ENCODE measurements at places on chromosomes 3 and 15. TPM values are rescaled to one million over a fixed set of nuclear protein-coding genes. Genes with fewer than 3 reads are reported as not detected.

- no peaks in the 10 kb centered on the region for H3K36me3 ChIP-seq
- no peaks in the 10 kb centered on the region for H3K27me3 ChIP-seq
- H3K4me1 ChIP-seq = no peaks in the 10 kb centered on the region
- no peak for DNase-seq
- H3K4me3 ChIP-seq = no peak overlapping the region
Observed at GRCh38 chr3:140148824-140149390, 213.9 kb downstream of the CLSTN2 start.

DNA sequence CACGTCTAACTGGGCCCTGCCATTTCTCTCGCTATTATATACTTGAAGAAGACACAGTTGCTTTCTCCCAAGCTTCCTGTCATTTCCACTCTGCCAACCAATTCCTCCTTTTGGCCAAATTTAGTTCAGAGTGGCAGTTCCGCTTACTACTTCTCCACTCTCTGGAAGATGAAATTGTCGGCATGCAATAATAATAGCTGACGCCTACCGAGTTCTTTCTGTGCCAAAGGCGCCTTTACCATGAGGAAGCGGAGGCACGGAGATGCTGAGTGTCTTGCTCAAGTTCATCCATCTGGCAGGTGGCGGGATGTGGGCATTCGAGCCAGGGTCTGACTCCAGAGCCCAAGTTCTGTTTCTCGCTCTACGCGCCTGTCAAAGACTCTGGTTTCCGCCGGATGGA lies 14.6 kb upstream of the NRROS start:
- DNase-seq = peak; percentile 72
- no peak overlapping the region for H3K4me3 ChIP-seq
- peak overlapping the region; percentile 33 for H3K27ac ChIP-seq
- H3K36me3 ChIP-seq = no peaks in the 10 kb centered on the region
- H3K4me1 ChIP-seq = no peaks in the 10 kb centered on the region
- no peaks in the 10 kb centered on the region for H3K27me3 ChIP-seq

DNA sequence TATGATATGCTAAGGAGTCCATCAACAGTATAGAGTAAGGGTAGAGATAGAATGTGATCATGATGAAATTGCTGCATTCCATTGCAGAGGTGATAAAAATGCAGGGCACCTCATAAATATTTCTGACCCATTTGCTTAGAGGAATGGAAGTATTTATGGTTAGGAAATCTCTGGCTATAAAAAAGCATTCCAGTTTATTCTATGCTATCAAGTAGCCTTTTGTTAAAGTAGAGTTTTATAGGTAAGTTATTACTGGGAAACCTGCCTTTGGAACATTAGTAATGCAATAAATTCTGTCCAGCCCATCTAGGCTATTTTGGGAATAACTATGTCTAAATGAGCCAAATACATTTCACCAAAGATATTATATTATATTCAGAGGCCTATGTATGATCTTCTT lies 19.8 kb upstream of the STRIT1 start:
- no peaks in the 10 kb centered on the region for H3K4me1 ChIP-seq
- H3K36me3 ChIP-seq = no peaks in the 10 kb centered on the region
- H3K27ac ChIP-seq = no peak overlapping the region
- DNase-seq = no peak
- H3K4me3 ChIP-seq = no peak overlapping the region

DNA sequence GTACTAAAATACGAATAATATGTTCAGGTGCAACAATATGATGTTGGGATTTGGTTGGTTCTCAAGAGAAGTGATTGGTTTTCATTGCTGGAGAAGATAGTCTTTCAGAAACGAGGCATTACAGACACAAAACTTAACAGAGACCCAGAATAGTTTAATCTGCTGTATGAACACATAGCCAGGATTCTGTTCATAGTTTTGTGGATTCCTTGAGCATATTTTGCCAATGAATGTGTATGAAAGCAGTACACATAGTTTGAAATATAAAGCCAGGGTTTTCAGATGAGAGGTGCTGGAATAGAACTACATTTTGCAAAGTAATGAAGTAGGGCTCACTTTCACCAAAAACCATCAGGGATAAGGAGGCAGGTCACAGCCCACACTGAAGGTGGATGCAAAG lies 5.7 kb upstream of the MCTP2 start:
- H3K4me3 ChIP-seq = no peak overlapping the region
- DNase-seq = no peak
- no peaks in the 10 kb centered on the region for H3K36me3 ChIP-seq
- H3K27me3 ChIP-seq = no peaks in the 10 kb centered on the region
- H3K27ac ChIP-seq = no peak overlapping the region

GRCh38 chr3:167750272-167750971 lies 14.9 kb downstream of the SERPINI1 start:
- no peak for DNase-seq
- no peak overlapping the region for H3K27ac ChIP-seq
- H3K27me3 ChIP-seq = no peaks in the 10 kb centered on the region
- H3K4me1 ChIP-seq = no peaks in the 10 kb centered on the region

- H3K4me3 ChIP-seq = no peak overlapping the region
- DNase-seq = no peak
- no peak overlapping the region for H3K27ac ChIP-seq
- H3K36me3 ChIP-seq = no peaks in the 10 kb centered on the region
- no peaks in the 10 kb centered on the region for H3K4me1 ChIP-seq
- H3K27me3 ChIP-seq = no peaks in the 10 kb centered on the region
Observed at GRCh38 chr15:101522091-101522490, 32.6 kb upstream of the PCSK6 start.

DNA sequence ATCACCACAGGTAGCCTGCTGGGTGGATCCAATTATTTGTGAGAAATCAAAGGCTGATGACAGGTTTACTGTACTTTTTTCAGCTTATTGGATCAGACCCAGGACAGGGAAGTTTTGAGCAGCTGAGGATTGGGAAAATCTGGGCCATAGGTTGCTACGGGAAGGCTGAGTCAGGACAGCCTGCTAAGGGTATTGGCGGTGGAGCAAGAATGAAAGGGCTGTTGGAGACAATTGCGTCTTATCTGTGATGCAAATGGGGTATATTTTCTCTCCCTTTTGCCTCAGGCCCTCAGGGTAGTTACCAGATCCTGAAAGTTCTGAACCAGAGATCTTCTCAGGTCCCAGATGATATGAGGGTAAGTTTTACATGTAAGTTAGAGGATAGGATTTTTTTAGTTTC lies 317.7 kb downstream of the EDEM1 start:
- H3K27ac ChIP-seq = no peak overlapping the region
- DNase-seq = no peak
- H3K4me1 ChIP-seq = no peaks in the 10 kb centered on the region
- H3K4me3 ChIP-seq = no peak overlapping the region

DNA sequence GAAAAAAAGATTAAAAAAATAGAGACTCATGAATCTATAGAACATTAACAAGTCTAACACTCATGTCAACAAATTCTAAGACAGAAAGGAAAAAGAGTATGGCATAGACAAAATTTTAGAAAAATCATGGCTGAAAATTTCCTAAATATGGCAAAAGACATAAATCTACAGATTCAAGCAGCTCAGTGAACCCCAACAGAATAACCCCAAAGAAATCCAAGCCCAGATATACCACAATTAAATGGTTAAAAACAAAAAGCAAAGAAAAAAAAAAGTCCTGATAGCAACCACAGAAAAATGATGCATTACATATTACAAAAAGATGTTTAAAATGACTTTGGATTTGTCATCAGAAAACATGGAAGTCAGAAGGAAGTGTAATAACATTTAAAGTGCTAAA lies 75.6 kb downstream of the AQR start:
- no peaks in the 10 kb centered on the region for H3K4me1 ChIP-seq
- DNase-seq = no peak
- no peaks in the 10 kb centered on the region for H3K27me3 ChIP-seq
- H3K36me3 ChIP-seq = peaks cover 61% of the 10 kb centered on the region

- H3K4me1 ChIP-seq = no peaks in the 10 kb centered on the region
- H3K36me3 ChIP-seq = no peaks in the 10 kb centered on the region
- peak overlapping the region; percentile 82 for H3K4me3 ChIP-seq
- H3K27me3 ChIP-seq = no peaks in the 10 kb centered on the region
Observed at GRCh38 chr15:41401904-41402267, 410 bp downstream of the NDUFAF1 start.

DNA sequence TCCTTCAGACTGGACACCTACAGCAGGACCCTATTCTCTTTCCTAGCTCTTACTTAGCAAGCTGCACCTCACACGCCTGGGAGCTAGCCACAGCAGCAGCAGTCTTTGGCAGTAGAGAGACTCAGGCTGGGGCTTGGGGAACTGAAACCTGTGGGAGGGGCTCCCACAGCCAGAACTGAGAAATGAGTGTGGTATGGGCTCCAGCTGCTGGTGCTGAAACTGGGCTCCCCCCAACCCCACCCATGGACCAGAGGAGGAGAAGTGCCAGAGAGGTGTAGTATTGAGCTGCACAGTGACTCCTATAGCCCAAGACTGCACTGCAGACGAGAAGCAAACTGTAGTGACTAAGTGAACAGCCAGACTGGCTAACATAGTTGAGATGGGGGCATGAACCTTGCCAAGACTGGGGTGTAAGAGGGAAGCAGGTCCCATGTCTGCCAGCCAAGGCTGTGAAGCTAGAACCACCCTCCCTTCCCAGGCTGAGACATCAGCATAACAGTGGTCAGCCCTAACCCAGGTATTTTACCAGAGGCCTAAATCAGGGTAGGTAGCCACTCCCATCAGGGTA lies 62.5 kb downstream of the MYO5A start:
- no peaks in the 10 kb centered on the region for H3K36me3 ChIP-seq
- DNase-seq = peak; percentile 70
- H3K27ac ChIP-seq = no peak overlapping the region
- no peak overlapping the region for H3K4me3 ChIP-seq
- H3K4me1 ChIP-seq = no peaks in the 10 kb centered on the region

DNA sequence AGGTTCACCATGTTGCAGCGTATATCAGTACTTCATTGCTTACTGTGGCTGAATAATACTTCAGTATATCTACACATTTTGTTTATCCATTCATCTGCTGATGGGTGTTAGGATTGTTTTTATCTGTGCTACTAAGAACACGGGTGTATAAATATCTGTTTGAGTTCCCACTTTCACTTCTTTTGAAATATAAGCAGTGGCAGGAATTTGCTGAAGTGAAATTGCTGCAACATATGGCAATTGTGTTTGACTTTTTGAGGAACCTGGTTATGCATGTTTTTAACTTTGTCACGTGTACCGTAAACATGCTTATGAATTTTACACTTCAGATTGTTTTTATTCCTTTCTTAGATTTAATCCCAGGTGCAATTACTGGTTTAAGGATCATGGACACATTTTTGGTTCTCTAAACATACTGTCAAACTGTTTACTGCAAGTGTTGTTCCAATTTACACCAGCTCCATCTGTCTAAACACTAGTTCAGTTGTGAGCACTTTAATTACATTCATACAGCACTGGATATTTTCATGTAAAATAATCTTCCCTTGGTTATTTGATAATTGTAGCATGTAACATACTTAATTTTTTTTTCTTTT lies 23.1 kb downstream of the TRAK1 start:
- H3K27ac ChIP-seq = no peak overlapping the region
- H3K4me1 ChIP-seq = no peaks in the 10 kb centered on the region
- H3K4me3 ChIP-seq = no peak overlapping the region
- H3K36me3 ChIP-seq = no peaks in the 10 kb centered on the region
- DNase-seq = no peak

- no peaks in the 10 kb centered on the region for H3K36me3 ChIP-seq
- peaks cover 32% of the 10 kb centered on the region for H3K4me1 ChIP-seq
- no peak overlapping the region for H3K4me3 ChIP-seq
- no peak for DNase-seq
Observed at GRCh38 chr3:149382101-149382467, 4.6 kb upstream of the TM4SF1 start.

GRCh38 chr3:23810343-23811184 lies 4.8 kb downstream of the UBE2E1 start:
- no peaks in the 10 kb centered on the region for H3K27me3 ChIP-seq
- peak overlapping the region; percentile 87 for H3K27ac ChIP-seq
- no peaks in the 10 kb centered on the region for H3K4me1 ChIP-seq

DNA sequence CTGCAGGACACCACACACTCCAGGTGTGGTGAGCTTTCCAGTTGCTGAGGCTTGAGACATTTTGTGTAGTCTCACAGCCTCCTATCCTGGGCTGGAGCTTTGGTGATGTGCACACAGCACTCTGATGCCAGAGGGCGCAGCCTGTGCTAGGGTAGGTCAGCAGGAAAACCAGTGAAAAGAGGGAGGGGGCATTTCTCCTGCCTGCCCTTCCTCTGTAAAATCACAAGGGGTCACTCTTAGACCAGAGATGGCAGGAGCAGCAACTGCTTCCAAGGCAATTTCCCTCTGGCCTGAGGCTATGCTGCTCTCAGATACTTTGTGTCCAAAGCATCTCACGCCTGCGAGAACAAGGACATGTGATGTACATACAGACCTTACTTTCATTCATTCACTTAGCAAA lies 16.5 kb upstream of the MUSTN1 start:
- no peak overlapping the region for H3K4me3 ChIP-seq
- H3K36me3 ChIP-seq = peaks cover 40% of the 10 kb centered on the region
- H3K27me3 ChIP-seq = no peaks in the 10 kb centered on the region
- no peaks in the 10 kb centered on the region for H3K4me1 ChIP-seq
- DNase-seq = no peak
- H3K27ac ChIP-seq = no peak overlapping the region

GRCh38 chr3:3798631-3799113 lies 559 bp upstream of the LRRN1 start:
- DNase-seq = no peak
- H3K36me3 ChIP-seq = no peaks in the 10 kb centered on the region
- H3K4me1 ChIP-seq = no peaks in the 10 kb centered on the region
- peak overlapping the region; percentile 70 for H3K4me3 ChIP-seq

GRCh38 chr3:61564395-61565059 lies 3.2 kb downstream of the PTPRG start:
- no peaks in the 10 kb centered on the region for H3K36me3 ChIP-seq
- H3K4me3 ChIP-seq = peak overlapping the region; percentile 99
- no peak for DNase-seq
- H3K27me3 ChIP-seq = no peaks in the 10 kb centered on the region
- H3K27ac ChIP-seq = peak overlapping the region; percentile 99

- H3K4me1 ChIP-seq = peaks cover 5% of the 10 kb centered on the region
- H3K4me3 ChIP-seq = no peak overlapping the region
- no peak for DNase-seq
- H3K36me3 ChIP-seq = no peaks in the 10 kb centered on the region
Observed at GRCh38 chr3:42504334-42505127, 2.1 kb downstream of the VIPR1 start.

- H3K27me3 ChIP-seq = no peaks in the 10 kb centered on the region
- H3K36me3 ChIP-seq = no peaks in the 10 kb centered on the region
- no peak within 1 kb of the TSS for H3K4me3 ChIP-seq
- peaks cover 19% of the 10 kb centered on the region for H3K4me1 ChIP-seq
- H3K27ac ChIP-seq = peak within 1 kb of the TSS; percentile 93
Observed at GRCh38 chr3:69999140-70000027, at the start of gene SAMMSON. Gene SAMMSON (plus strand): TSS chr3:69999733.

GRCh38 chr3:168071591-168072322 lies 24.0 kb downstream of the GOLIM4 start:
- no peak overlapping the region for H3K4me3 ChIP-seq
- no peaks in the 10 kb centered on the region for H3K27me3 ChIP-seq
- no peaks in the 10 kb centered on the region for H3K4me1 ChIP-seq

The COMMD2 gene
- total RNA-seq = 39.6 TPM

The LRRC28 gene
- 24.2 TPM for total RNA-seq

The GHSR gene
- total RNA-seq = not detected

The WWTR1 gene
- 282 TPM for total RNA-seq

The RETNLB gene
- total RNA-seq = not detected

The THOC7 gene
- total RNA-seq = 13.8 TPM

The NUP210 gene
- total RNA-seq = 11.0 TPM
